ENCODE measurements at places on chromosomes 7 and 10. TPM values are rescaled to one million over a fixed set of nuclear protein-coding genes. Genes with fewer than 3 reads are reported as not detected.
A peak's percentile ranks its signal among the peaks of the same experiment; 100 is the strongest.

- no peaks in the 10 kb centered on the region for H3K27me3 ChIP-seq
- H3K27ac ChIP-seq, result no peak overlapping the region
- H3K4me1 ChIP-seq, result no peaks in the 10 kb centered on the region
Measured at GRCh38 chr7:70710011-70710480, 421.9 kb upstream of the GALNT17 start.

GRCh38 chr7:76011442-76011861 is 17.1 kb upstream of the TMEM120A start:
- no peak for DNase-seq
- no peaks in the 10 kb centered on the region for H3K27me3 ChIP-seq
- H3K27ac ChIP-seq, result peak overlapping the region; percentile 29
- no peak overlapping the region for H3K4me3 ChIP-seq

DNA sequence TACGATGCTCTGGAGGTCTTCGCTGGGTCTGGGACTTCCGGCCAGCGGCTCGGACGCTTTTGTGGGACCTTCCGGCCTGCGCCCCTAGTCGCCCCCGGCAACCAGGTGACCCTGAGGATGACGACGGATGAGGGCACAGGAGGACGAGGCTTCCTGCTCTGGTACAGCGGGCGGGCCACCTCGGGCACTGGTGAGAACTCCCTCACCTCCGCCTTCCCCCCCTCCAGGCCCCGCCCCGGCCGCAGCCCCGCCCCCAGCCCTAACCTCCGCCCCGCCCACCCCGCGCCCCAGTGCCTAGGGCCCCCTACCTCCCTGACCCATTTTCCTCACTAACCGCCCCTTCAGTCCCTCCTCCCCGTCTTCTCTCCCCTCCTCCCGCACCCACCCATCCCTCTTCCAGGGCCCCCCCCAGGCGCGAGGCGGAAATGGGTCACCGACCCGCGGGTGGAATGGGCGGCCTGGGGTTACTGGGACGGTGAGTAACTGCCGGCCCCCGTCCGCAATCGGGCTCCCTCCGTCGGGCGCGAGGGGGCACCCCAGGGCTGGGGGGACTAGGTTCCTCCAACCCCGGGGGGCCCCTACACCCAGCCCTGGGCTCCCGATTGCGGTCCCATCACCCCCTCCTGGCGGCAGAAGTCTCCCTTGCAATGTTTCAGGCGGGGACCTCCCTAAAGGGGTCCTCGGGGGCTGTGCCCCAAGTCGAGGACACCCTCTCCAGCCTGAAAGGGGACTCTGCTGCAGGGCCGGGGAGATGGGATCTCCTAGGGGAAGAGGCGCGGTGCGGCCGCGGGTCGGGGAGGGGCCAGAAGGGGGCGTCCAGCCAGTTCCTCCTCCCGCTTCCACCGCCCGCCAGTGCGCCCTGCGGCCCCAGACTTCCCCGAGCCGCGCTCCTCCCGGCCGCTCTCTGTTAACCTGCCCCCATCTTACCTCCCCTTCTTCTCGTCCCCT is 2.1 kb downstream of the PCOLCE start:
- no peaks in the 10 kb centered on the region for H3K27me3 ChIP-seq
- H3K4me3 ChIP-seq, result peak overlapping the region; percentile 75
- peaks cover 25% of the 10 kb centered on the region for H3K4me1 ChIP-seq
- peak overlapping the region; percentile 54 for H3K27ac ChIP-seq
- DNase-seq, result peak; percentile 85

DNA sequence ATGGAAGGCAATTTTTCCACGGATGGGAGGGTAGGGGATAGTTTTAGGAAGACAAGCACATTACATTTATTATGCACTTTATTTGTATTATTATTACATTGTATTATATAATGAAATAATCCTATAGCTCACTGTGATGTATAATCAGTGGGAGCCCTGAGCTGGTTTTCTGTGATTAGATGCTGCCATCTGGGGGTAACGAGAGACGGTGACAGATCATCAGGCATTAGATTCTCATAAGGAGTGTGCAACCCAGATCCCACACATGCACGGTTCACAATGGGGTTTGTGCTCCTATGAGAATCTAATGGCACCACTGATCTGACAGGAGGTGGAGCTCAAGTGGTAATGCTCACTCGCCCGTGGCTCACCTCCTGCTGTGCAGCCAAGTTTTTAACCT is 103.9 kb upstream of the STK17A start:
- no peak overlapping the region for H3K4me3 ChIP-seq
- H3K27ac ChIP-seq, result no peak overlapping the region
- no peak for DNase-seq
- H3K36me3 ChIP-seq, result no peaks in the 10 kb centered on the region

- H3K4me1 ChIP-seq, result no peaks in the 10 kb centered on the region
- H3K4me3 ChIP-seq, result no peak overlapping the region
- H3K27ac ChIP-seq, result no peak overlapping the region
Measured at GRCh38 chr7:68038621-68039314, 1042.1 kb downstream of the TYW1 start.

The KLLN gene
- 0.19 TPM for polyA plus RNA-seq

GRCh38 chr10:76649254-76649653 is 988.4 kb downstream of the KCNMA1 start:
- H3K36me3 ChIP-seq, result no peaks in the 10 kb centered on the region
- DNase-seq, result no peak
- no peaks in the 10 kb centered on the region for H3K4me1 ChIP-seq
- H3K27ac ChIP-seq, result no peak overlapping the region

DNA sequence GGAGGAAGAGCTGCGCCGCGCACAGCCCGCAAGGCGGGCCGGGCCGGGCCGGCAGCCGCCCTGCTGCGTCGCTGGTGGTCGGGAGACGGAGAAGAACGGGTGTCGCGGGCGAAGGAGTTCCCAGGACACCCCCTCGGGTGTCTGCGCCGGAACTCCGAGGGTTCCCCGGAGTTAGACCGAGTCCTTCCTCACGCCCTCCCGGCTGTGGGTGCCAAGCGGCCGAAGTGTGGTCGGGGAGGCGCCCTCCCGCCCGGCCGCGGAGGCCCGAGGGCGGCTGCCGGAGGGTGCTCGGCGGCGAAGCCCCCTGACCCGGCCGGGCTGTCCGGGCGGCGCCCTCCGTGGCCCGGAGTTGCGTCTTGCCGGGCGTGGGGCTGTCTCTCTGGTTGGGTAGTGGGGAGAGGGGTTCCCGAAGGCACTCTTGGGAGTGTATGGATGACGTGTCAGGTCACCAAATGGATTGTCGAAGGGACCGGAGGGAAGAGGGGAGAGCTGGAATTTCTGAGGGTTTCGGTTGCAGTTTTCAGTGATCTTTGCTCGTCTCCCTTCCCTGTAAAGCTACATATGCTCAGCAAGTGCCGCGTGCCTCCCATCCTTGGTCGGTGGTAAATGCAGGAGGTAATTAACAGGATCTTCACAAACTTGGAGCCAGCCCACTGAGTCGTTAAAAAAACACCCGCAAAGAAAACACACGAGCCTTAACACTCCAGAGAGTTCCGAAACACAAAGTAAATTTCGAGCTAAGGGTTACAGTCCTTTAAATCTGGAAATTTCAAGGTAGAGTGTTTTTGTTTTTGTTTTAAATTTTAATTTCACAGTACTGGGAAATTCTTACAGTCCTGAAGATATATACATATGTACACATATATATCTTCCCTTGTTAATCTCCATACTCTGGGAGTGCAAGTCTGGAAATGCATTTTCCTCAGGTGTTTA is 871 bp downstream of the ST7 start:
- peaks cover 12% of the 10 kb centered on the region for H3K4me1 ChIP-seq
- peak overlapping the region; percentile 43 for H3K27ac ChIP-seq
- peak overlapping the region; percentile 71 for H3K4me3 ChIP-seq
- H3K36me3 ChIP-seq, result no peaks in the 10 kb centered on the region

The TAS2R41 gene
- not detected for polyA plus RNA-seq

GRCh38 chr7:129664029-129665012 is 52.8 kb downstream of the NRF1 start:
- H3K27ac ChIP-seq, result no peak overlapping the region
- H3K36me3 ChIP-seq, result no peaks in the 10 kb centered on the region
- peak; percentile 12 for DNase-seq
- no peaks in the 10 kb centered on the region for H3K27me3 ChIP-seq

- peaks cover 43% of the 10 kb centered on the region for H3K4me1 ChIP-seq
- no peaks in the 10 kb centered on the region for H3K27me3 ChIP-seq
- DNase-seq, result no peak
- no peaks in the 10 kb centered on the region for H3K36me3 ChIP-seq
- H3K4me3 ChIP-seq, result no peak overlapping the region
Measured at GRCh38 chr10:110216942-110217661, 9.7 kb downstream of the MXI1 start.

- H3K27me3 ChIP-seq, result no peaks in the 10 kb centered on the region
- DNase-seq, result no peak
- no peak overlapping the region for H3K27ac ChIP-seq
Measured at GRCh38 chr7:39094731-39095130, 117.0 kb downstream of the POU6F2 start.
